ENCODE measurements at places on chromosomes 3 and 15. TPM values are rescaled to one million over a fixed set of nuclear protein-coding genes. Genes with fewer than 3 reads are reported as not detected.

FRMD4B gene
- total RNA-seq, result under 0.01 TPM

PLSCR4 gene
- 20.3 TPM for total RNA-seq

TPRG1 gene
- 0.17 TPM for total RNA-seq

ZIC4 gene
- total RNA-seq, result not detected

FEZF2 gene
- not detected for total RNA-seq

FANCD2OS gene
- not detected for total RNA-seq

ITIH1 gene
- total RNA-seq, result not detected

SLC2A2 gene
- total RNA-seq, result not detected

SCN11A gene
- total RNA-seq, result under 0.01 TPM

NR2C2 gene
- total RNA-seq, result 22.3 TPM

CCR3 gene
- total RNA-seq, result 0.33 TPM

CCDC9B gene
- 39.2 TPM for total RNA-seq

CPN2 gene
- not detected for total RNA-seq

ZNF385D gene
- total RNA-seq, result 0.66 TPM

IQCF5 gene
- total RNA-seq, result not detected

PAQR9 gene
- 0.17 TPM for total RNA-seq

MYEF2 gene
- 1.3 TPM for total RNA-seq

GOLGA8G gene
- total RNA-seq, result not detected

PCOLCE2 gene
- 98.7 TPM for total RNA-seq

Measured in smooth muscle cell of trachea (primary cell).